ENCODE measurements at places on chromosomes 7 and 10. TPM values are rescaled to one million over a fixed set of nuclear protein-coding genes. Genes with fewer than 3 reads are reported as not detected.

DNA sequence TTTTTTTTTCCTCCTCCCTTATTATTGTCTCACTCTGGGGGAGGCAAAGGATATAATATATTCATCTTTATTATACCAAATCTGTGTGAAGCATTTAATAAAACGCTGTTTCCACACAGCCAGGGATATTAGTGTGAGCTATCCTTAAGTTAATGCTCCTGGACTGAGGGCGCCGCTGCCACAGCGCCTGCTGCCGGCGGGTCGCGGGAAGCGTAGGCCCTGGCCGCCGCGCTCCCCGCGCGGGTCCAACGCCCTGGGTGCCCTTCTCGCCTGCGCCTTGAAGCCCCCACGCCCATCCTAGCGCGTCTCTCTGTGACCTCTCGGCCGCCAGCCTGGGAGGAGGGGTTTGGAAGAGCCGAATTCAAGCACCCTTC lies 9.5 kb upstream of the LBX1 start:
- no peak overlapping the region for H3K27ac ChIP-seq
- peaks cover 11% of the 10 kb centered on the region for H3K4me1 ChIP-seq
- no peak for DNase-seq

GRCh38 chr7:157585113-157585861 lies 248.5 kb downstream of the DNAJB6 start:
- no peaks in the 10 kb centered on the region for H3K36me3 ChIP-seq
- H3K27me3 ChIP-seq = peaks cover 38% of the 10 kb centered on the region
- peak; percentile 19 for DNase-seq
- peaks cover 6% of the 10 kb centered on the region for H3K4me1 ChIP-seq

DNA sequence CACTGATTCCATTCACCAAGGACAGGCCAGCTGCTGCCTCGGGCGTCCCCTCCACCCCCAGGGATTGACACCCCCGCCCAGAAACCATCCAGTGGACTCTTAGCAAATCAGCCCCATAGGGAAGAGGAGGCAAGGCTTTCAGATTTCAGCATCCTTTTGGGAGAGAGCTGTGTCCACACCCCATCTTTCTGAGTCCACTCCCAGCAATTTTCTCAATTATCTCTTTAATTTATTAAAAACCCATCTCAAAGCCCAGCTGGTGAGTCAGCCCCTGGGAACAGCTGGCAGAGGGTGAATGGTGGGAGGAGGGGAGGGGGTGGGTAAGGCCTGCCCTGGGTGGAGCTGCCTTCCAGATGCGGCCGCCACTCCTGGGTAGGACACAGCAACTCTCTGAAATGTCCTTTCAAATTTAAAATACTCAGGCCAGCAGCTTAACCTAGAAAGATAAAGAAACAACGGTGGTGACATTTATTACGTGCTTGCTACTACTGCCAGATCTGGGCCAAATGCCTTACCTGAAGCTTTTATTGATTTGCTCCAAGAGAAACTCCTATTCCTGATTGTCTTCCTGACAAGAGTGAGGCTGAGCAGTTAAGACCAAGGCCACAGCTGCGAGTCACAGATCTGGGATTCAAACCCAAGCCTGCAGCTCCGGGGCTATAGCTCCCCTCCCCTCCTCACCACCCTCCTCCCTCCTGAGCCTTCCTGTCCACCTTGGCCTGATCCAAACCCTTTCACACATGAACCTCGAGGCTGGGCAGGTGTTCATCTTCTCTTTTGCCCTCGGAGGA lies 120.4 kb downstream of the RGS10 start:
- DNase-seq = peak; percentile 56
- H3K27ac ChIP-seq = peak overlapping the region; percentile 53
- no peak overlapping the region for H3K4me3 ChIP-seq
- H3K27me3 ChIP-seq = no peaks in the 10 kb centered on the region
- H3K4me1 ChIP-seq = peaks cover 15% of the 10 kb centered on the region

- DNase-seq = no peak
- no peak overlapping the region for H3K27ac ChIP-seq
- no peak overlapping the region for H3K4me3 ChIP-seq
- H3K36me3 ChIP-seq = no peaks in the 10 kb centered on the region
Observed at GRCh38 chr10:96292971-96293920, 11.0 kb upstream of the DNTT start.

DNA sequence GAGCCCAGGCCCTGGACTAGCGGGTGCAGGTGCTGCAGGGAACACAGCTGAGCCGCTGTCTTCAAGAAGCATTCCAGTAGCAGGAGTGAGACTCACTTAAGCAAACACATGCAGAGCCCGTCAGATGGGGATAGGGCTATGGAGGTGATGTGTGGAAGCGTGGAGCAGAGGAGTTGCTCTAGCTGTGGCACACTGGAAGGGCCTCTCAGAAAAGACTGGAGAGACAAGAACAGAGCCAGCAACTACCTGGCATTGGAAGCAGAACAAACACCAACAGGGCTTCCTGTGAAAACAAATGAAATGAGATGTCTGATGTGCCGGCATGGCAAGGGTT lies 37.8 kb upstream of the GALNTL5 start:
- H3K4me3 ChIP-seq = no peak overlapping the region
- H3K4me1 ChIP-seq = no peaks in the 10 kb centered on the region
- no peaks in the 10 kb centered on the region for H3K36me3 ChIP-seq
- H3K27me3 ChIP-seq = no peaks in the 10 kb centered on the region
- no peak overlapping the region for H3K27ac ChIP-seq
- no peak for DNase-seq

The GJD4 gene
- total RNA-seq = not detected

The ZPBP gene
- not detected for total RNA-seq

Data from heart right ventricle (tissue), 16 donors.